Activated naive CD4-positive, alpha-beta T cell treated with anti-CD3 and anti-CD28 coated beads for 36 hours (primary cell): ENCODE measurements at places on chromosomes 2 and 18.

DNA sequence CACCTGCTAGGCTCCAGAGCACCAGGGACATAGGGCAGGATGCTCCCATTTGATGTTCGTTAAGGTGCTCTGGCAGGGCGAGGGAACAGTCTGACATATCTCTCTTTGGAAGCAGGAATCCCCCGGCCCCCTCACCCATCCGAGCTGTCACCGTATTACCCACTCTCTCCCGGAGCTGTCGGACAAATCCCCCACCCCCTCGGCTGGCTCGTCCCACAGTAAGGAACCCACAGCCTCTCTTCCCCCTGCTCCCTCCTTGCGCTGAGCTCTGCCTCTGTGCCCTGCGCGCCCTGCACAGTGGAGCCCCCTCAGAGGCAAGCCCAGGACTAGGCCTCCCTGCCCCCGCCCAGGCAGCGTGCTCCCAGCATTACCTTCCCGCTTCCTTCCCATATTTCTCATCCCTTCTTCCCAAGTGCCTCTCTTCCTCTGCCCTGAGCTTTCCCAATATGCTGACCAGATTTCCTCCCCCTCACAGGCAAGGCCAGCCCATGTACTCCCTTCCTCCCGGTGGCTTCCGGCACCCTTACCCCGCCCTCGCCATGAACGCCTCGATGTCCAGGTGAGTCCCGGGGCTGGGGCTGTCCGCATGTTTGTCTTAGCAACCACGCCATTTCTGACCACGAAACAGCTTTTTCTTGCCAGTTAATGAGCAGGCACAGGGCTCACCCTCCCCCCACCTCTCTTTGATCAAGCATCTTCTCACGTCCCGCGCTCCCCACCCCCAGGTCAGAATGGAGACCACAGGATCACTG lies 23.8 kb downstream of the TGOLN2 start:
- no peak for DNase-seq

DNA sequence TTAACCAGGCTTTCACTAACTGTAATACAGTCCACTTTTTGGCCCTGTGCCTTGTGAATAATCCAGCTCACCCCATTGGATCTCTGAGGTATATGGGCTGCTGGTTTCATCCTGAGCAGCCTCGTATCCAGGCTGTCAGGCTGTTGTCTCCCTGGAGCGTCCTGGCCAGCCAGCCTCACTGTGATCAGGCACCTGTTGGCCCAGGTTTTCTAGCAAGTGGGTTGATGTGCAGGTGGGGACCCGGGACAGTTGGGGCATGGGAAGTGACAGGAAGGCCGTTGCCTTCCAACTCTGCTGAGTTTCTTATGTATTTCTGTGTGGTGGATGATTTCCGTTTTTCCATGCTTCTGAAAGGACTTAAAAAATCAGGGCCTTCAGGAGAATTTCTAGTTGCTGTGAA lies 132.4 kb downstream of the ACOXL start:
- DNase-seq = no peak

DNA sequence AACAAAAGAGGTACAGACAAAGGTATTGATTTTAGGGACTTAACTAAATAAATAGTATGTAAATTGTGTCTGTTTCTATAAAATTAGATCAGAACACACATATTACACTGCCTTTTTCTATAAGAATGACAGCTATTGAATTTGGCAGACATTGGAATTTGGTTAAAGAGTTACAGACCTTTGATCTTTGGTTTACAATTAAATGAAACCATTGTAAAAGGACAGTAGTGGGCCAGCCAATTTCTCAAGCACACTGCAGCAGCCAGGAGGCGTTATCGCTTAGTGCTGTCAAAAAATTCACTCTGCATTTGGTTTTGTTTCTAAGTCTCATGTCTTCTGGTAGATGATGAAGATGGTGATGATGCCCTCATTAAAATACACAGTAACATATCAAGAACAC lies 175.9 kb downstream of the NR4A2 start:
- no peak for DNase-seq

DNA sequence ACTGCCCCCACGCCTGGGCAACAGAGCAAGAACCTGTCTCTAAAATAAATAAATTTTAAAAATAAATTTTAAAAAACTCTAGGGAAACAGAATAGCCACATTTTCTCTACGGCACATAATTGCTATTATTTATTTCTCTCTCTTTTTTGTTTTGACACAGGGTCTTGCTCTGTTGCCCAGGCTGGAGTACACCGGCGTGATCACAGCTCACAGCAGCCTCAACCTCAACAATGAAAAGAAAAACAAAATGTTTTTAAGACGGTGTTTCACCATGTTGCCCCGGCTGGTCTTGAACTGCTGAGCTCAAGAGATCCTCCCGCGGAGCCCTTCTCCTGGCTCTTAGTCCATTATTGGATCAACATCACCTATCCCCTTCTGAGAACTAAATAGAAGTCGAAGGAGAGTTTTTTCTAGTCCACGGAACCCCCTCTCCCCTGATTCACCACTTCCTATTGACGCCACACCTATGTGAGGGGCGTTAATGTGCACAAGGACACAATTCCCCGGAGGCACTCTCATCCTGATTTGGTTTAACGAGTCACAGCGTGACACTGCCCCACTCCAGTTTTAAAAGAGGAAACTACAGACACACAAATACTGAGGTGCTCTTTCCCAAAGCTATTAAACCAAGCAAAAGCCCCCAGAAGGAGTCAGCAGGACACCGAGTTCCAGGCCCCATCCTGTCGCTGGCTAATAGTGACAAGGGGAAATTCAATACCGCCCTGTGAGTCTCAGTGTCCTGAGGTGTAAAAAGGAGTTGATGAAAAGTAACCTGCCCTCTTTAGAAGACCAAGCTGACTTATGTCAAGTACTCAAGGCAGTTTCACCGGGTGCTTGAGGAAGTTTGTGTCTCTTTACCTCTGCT lies 1.1 kb downstream of the NPC1 start:
- DNase-seq = peak; percentile 20

GRCh38 chr2:43086451-43087221 lies 139.8 kb downstream of the ZFP36L2 start:
- DNase-seq = no peak

DNA sequence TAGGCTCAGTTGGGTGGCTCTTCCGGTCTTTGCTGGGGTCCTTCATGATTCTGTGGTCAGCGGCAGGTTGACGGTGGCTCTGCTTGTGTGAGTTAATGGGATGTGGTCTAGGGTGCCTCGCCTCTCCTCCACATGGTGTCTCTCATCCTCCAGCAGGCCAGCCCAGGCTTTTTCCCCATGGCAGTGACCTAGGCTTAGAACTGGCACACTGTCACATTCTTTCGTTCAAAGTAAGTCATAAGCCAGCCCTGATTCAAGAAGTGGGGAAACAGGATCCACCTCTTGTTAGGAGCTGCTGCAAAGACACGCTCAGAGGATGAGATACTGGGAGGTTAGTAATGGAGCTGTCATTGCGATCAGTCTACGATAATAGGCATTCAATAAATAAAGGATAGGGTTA lies 46.0 kb upstream of the CTIF start:
- DNase-seq = no peak

DNA sequence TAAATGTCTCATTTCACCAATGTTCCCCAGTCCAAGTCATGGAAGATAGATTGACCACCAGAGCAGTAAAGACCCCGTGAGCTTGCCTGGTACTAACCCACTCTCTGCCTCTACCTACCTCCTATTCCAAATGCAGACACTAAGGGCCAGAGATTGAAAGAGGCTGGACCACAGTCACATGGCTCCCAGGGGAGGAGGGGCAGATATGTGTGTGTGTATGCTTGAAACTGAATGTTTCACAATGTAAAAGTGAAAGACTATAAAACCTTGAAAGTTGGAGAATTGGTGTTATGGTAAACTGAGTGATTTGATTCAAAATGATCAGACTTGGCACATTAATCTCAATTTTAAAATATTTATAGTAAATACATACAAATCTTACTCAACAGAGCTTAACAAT lies 21.7 kb upstream of the KLHL29 start:
- DNase-seq = no peak

GRCh38 chr2:234302664-234302991 lies 194.3 kb downstream of the ARL4C start:
- no peak for DNase-seq

- DNase-seq = no peak
Observed at GRCh38 chr2:38146907-38147307, 71.0 kb upstream of the CYP1B1 start.

DNA sequence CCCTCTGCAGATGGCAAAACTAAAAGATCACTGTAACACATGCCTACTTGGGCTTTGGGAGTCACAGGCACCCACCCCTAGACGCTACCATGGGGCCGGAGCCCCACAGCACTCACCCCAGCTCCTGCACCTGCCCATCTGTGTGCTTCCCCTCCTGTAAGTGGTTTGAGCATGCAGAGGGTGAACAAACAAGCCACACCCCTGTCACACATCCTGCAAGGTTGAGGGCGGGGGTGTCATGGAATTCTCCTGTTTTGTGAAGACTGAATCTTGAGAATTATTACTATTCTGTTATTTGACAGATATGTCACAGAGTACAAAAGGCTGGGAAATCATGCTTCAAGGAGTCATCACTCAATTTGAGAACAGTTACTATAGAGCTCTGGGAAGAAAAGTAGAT lies 60.9 kb downstream of the RFTN2 start:
- DNase-seq = no peak

DNA sequence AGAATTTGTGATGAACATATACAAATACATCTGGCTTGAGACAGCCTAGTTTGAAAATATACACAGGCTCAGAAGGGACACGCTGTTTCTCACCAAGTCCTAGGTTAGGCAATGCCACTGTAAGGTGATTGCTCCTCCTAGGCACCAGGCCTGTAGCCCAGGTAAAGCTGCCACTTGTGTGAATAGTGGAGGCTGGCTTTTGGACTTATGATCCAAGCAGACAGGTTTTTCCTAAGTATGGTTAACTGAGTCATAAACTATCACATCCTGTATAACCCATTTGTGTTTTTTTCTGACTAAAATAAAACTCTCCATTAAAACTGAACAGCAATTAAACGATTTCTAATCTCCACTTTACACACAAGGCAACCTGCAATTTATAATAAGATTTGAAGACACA lies 81.0 kb downstream of the SEMA4F start:
- DNase-seq = no peak

GRCh38 chr2:207296265-207296948 lies 130.7 kb upstream of the KLF7 start:
- no peak for DNase-seq

DNA sequence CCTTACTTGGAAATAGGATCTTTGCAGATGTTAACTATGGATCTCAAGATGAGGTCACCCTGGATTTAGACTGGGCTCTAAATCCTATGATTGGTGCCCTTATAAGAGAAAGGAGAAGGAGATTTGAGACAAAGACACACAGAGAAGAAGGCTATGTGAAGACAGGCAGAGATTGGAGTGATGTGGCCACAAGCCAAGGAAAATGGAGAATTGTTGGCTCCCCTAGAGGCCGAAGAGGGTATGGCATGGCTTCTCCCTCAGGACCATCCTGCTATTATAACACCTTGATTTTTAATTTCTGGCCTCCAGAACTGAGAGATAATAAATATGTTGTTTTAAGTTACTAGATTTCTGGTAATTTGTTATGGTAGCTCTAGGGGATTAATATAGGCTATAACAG lies 7.6 kb downstream of the CYBRD1 start:
- DNase-seq = peak; percentile 25

DNA sequence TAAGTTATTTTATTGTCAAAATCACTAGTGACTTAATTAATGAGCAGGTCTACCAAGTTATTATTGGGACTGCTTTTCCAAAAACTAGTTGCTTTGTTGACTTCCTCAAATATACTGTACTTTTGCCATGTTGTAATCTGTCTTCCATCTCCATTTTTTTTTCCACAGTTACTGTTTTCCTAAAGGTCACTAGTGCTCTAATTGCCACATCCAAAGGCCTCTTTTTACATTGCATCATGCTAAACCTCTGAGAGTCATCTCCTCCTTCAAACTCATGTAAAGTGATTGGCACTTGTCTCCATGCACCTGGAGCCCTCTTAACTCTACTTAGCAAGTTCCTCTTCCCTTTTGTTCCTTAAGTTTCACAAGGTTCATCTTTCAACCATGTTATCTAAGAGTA lies 11.8 kb downstream of the PMAIP1 start:
- no peak for DNase-seq

DNA sequence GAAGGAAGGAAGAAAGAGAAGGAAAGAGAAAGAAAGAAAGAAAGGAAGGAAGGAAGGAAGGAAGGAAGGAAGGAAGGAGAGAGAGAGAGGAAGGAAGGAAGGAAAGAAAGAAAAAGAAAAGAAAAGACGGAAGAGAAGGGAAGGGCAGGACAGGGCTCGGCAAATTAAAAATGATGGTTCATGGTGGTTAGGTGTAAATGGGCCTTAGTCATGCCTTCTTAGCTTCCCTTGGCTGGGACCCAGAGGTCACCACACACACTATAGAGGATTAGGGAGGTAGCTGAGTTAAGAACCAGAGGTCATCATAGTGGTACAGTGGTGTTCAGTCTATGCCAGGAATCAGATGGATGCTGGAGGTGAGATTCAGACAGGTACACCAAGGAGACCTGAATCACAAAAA lies 9.3 kb upstream of the ATL2 start:
- no peak for DNase-seq

- DNase-seq = no peak
Observed at GRCh38 chr18:11802158-11802557, 49.1 kb upstream of the CHMP1B start.

- DNase-seq = no peak
Observed at GRCh38 chr2:174632841-174633622, 35.4 kb upstream of the WIPF1 start.

DNA sequence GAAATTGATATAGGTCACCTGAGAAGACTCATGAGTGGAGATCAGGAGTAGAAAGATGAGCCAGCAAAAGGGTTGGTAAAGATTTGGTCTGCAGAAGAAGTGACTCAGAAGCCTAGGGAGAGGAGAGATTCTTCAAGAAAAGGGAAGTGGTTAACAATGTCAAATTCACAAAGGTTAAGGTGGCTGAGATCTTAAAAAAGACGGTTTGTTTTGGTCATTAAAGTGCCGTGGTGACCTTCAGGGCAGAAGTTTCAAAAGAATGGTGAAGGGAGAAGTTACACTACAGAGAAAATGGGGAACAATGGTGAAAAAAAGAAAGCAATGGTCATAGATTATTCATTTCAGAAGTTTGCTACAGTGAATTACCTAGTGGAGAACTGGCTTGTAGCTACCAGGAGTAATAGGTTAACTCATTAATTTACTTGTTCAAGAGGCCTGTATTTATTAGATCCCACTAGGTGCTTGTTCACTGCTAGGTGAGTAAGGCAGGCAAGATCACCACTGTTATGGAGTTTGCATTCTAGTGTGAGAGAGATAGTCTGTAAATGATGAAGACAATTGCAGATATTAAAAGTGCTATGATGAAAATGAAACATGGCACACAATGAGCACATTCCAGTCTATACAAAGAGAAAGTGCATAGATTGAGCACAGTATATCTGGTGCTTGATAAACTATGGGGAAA lies 43.0 kb downstream of the FBXO48 start:
- DNase-seq = no peak

GRCh38 chr2:237744613-237745249 lies 53.8 kb upstream of the RBM44 start:
- peak; percentile 86 for DNase-seq

DNA sequence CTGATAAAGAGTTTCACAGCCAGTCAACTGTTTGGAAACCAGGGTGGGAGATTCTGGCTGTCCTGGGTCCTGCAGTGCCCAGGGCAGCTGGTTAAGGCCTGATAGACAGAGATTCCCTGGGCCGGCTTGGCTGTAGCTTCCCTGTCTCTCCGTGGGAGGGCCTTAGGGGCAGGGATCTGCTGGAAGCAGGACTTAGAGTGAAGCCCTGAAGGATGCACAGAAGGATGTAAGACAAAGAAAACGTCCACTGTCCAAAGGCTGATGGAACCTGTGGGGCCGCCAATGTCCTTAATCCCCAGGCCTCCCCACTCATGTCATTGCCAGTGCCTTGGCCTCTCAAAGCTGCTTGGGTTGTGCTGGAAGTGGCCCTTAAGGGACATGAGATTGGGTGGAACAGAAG lies 33.0 kb downstream of the MROH2A start:
- no peak for DNase-seq

- DNase-seq = no peak
Observed at GRCh38 chr2:109607766-109608165, 6.0 kb downstream of the SEPTIN10 start.
